CD4-positive, alpha-beta T cell (primary cell): ENCODE measurements at places on chromosomes 1 and 21. TPM values are rescaled to one million over a fixed set of nuclear protein-coding genes. Genes with fewer than 3 reads are reported as not detected.

DNA sequence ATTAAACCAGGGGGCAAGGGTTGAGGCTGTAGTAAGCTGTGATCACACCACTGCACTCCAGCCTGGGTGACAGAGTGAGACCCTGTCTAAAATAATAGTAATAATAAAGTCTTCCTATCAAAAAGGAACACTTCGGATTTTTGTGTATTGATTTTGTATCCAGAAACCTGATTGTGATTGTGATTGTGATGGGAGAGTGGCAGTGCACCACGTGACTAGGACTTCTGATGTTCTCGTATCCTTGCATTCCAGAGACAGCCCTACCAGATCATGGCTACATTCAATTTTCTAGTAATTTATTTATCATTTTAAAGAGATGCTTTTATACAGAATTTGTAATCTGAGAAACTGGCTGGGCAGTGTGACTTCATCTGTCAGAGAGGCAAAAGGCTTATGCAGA is 2.6 kb upstream of the KIF1B start:
- peaks cover 17% of the 10 kb centered on the region for H3K4me1 ChIP-seq
- H3K27ac ChIP-seq, result no peak overlapping the region
- no peaks in the 10 kb centered on the region for H3K36me3 ChIP-seq
- no peak for DNase-seq

DNA sequence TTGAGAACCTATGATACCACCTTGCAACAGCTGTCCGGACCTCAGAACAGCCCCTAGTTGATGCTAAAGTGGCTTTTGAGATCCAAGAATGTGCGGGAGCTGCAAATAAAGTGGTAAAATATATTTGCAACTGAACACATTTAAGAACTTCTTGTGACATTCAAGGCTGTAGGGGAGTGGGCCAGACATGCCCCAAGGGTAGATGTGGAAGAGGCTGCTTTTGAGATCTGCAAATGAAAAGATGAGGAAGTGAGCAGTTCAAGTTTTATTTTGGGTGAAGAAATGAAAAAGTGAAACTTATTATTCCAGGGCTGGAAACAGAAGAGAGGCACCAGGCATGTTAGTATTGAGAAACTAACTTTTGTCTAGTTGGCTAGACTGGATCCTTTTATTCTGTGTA is 359.5 kb upstream of the PLXNA2 start:
- H3K27me3 ChIP-seq, result no peaks in the 10 kb centered on the region
- no peaks in the 10 kb centered on the region for H3K36me3 ChIP-seq
- H3K27ac ChIP-seq, result no peak overlapping the region
- no peaks in the 10 kb centered on the region for H3K4me1 ChIP-seq
- no peak overlapping the region for H3K4me3 ChIP-seq
- DNase-seq, result no peak

DNA sequence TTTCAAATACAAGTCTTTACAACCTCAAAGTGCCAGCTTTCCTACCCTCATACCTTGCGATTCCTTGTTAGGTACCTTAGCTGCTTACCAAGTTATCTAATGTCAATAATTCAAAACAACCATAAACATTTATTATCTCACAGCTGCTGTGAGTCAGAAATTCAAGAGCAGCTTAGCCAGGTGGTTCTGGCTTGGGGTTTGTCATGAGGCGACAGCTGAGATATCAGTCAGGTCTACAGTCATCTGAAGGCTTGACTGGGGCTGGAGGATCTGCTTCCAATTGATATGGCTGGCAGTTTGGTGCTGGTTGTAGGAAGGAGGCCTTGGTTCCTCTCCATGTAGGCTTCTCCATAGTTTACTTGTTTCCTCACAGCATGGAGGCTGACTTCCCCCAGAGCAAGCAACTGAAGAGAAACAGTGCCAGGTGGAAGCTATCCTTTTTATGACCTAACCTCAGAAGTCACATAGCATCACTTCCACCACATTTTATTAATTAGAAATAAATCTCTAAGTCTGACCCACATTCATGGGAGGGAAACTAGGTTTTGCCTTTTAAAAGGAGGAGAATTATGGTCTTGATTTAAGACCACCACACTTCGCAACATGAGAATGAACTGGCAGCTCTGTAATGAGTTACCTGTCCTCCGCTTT is 103.3 kb upstream of the FGGY start:
- DNase-seq, result no peak
- no peaks in the 10 kb centered on the region for H3K36me3 ChIP-seq
- H3K4me1 ChIP-seq, result no peaks in the 10 kb centered on the region
- no peak overlapping the region for H3K27ac ChIP-seq
- no peaks in the 10 kb centered on the region for H3K27me3 ChIP-seq
- no peak overlapping the region for H3K4me3 ChIP-seq

DNA sequence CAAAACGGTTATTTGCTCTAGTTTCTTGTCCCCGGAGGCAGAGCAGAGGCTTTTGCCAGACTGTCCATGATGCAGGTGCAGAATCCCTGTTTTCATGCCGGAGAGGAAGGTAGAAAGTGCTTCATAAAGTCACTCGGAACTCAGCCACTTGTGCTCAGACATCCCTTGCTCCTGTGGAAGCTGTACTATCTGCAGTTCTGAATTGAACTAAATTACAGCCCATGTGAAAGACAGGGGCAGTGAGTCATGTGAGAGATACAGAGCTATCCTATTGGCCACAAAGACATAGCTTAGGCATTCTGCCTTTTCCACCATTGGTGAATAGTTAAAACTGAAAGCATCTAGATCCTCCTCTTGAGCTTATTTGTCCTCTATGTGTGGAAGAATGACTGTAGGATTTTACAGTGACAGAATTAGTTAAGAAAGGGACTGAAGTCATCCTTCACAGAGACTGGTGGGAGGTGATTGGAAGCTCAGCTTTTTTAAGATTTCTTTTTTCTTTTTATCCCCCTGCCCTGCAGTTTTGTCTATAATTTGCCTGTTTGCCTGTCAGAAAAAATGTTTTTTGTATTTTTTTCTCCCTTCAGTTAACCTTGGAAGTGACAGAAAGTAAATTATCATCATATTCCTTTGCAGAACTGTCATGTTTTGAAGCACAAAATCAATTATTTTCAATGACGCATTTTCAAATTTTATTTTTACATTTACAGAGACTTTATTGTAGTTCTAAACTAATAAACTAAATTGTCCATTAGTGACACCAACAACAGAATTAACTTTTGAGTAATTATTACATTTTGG is 298.6 kb downstream of the PTPRC start:
- H3K27me3 ChIP-seq, result no peaks in the 10 kb centered on the region
- peak overlapping the region; percentile 39 for H3K27ac ChIP-seq
- H3K36me3 ChIP-seq, result no peaks in the 10 kb centered on the region

DNA sequence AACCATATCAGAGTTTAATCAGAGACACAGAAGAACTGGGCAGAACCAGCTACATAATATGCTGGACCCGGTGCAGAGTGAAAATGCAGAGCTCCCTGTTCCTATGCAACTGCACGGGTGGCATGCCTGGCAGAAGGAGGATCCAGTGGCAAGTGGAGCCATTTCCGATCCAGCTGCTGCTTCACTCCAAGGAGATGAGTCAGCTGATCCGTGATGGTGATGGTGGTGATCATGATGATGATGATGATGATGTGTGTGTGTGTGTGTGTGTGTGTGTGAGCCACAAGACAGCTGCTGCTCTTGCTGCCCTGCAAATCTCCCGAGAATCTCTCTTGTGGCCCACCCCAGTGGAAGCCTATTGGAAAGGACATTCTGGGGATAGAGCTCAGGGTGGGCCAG is 133.0 kb downstream of the URB2 start:
- H3K36me3 ChIP-seq, result no peaks in the 10 kb centered on the region
- no peak overlapping the region for H3K4me3 ChIP-seq
- H3K4me1 ChIP-seq, result peaks cover under 1% of the 10 kb centered on the region
- no peaks in the 10 kb centered on the region for H3K27me3 ChIP-seq
- H3K27ac ChIP-seq, result no peak overlapping the region
- DNase-seq, result no peak

- DNase-seq, result no peak
- H3K4me1 ChIP-seq, result no peaks in the 10 kb centered on the region
- no peaks in the 10 kb centered on the region for H3K36me3 ChIP-seq
- H3K4me3 ChIP-seq, result no peak overlapping the region
Measured at GRCh38 chr21:27397578-27397977, 430.7 kb upstream of the ADAMTS5 start.

- H3K4me3 ChIP-seq, result no peak overlapping the region
- H3K4me1 ChIP-seq, result no peaks in the 10 kb centered on the region
- H3K27me3 ChIP-seq, result peaks cover 6% of the 10 kb centered on the region
- no peaks in the 10 kb centered on the region for H3K36me3 ChIP-seq
Measured at GRCh38 chr1:183096894-183097293, 73.7 kb downstream of the LAMC1 start.

GRCh38 chr1:11770011-11770410 is 8.0 kb downstream of the C1orf167 start:
- no peaks in the 10 kb centered on the region for H3K4me1 ChIP-seq
- no peak for DNase-seq
- no peak overlapping the region for H3K27ac ChIP-seq

- no peak overlapping the region for H3K4me3 ChIP-seq
- no peak overlapping the region for H3K27ac ChIP-seq
- peaks cover 24% of the 10 kb centered on the region for H3K27me3 ChIP-seq
- no peaks in the 10 kb centered on the region for H3K4me1 ChIP-seq
- DNase-seq, result no peak
- H3K36me3 ChIP-seq, result no peaks in the 10 kb centered on the region
Measured at GRCh38 chr1:38131024-38131585, 84.5 kb upstream of the POU3F1 start.

GBP6 gene
- not detected for total RNA-seq

CACNA1E gene
- not detected for total RNA-seq

PLPPR4 gene
- not detected for total RNA-seq

BCL10 gene
- total RNA-seq, result 52.0 TPM

SPRR2E gene
- not detected for total RNA-seq

ATP5PB gene
- total RNA-seq, result 47.3 TPM

FMOD gene
- total RNA-seq, result not detected

PEA15 gene
- total RNA-seq, result 9.4 TPM
